ENCODE measurements at places on chromosomes 4 and X. TPM values are rescaled to one million over a fixed set of nuclear protein-coding genes. Genes with fewer than 3 reads are reported as not detected.
A peak's percentile ranks its signal among the peaks of the same experiment; 100 is the strongest.

- no peak for DNase-seq
- H3K27me3 ChIP-seq = no peaks in the 10 kb centered on the region
These were observed 709.3 kb downstream of the PCDH18 start for GRCh38 chr4:136823020-136823419.

- peak; percentile 19 for DNase-seq
- H3K27ac ChIP-seq = no peak overlapping the region
- peaks cover 76% of the 10 kb centered on the region for H3K27me3 ChIP-seq
These were observed 400.2 kb downstream of the MID1IP1 start for GRCh38 chrX:39201305-39201990.

- no peaks in the 10 kb centered on the region for H3K36me3 ChIP-seq
- no peak overlapping the region for H3K4me3 ChIP-seq
- DNase-seq = no peak
- H3K4me1 ChIP-seq = peaks cover 4% of the 10 kb centered on the region
- no peak overlapping the region for H3K27ac ChIP-seq
These were observed 384.0 kb downstream of the CENPC start for GRCh38 chr4:67161311-67161710.

The IL1RAPL1 gene
- total RNA-seq = not detected

The SATL1 gene
- not detected for total RNA-seq

- H3K27me3 ChIP-seq = no peaks in the 10 kb centered on the region
- peaks cover 19% of the 10 kb centered on the region for H3K4me1 ChIP-seq
- peak overlapping the region; percentile 86 for H3K4me3 ChIP-seq
- no peaks in the 10 kb centered on the region for H3K36me3 ChIP-seq
These were observed 181.1 kb downstream of the LARP7 start for GRCh38 chr4:112817933-112818593.

DNA sequence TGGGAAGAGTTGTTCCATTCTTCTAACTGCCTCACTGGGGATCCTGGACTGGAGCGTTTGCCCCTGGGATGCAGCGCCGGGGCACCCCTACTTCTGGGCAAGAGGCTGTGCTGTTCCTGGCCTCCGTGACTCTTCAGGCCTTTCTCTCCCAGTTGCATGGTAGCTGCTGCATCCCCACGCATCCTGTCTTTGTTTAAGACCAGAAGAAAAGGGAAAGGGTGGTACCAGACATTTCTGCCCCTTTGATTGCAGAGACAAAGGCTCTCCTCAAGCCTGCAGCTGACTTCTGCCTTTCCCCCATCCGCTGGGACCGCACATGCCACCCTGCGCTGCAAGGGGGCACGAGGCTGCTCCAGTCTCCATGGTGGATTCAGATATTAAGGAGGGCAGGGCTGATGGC, 70.4 kb downstream of the SHROOM2 start:
- no peaks in the 10 kb centered on the region for H3K27me3 ChIP-seq
- H3K4me3 ChIP-seq = no peak overlapping the region
- no peaks in the 10 kb centered on the region for H3K36me3 ChIP-seq
- H3K27ac ChIP-seq = no peak overlapping the region
- H3K4me1 ChIP-seq = peaks cover 12% of the 10 kb centered on the region
- no peak for DNase-seq

The NXF2 gene
- not detected for total RNA-seq

- H3K4me3 ChIP-seq = no peak overlapping the region
- H3K36me3 ChIP-seq = peaks cover 6% of the 10 kb centered on the region
- H3K27me3 ChIP-seq = no peaks in the 10 kb centered on the region
- no peaks in the 10 kb centered on the region for H3K4me1 ChIP-seq
- peak; percentile 25 for DNase-seq
These were observed 33.4 kb downstream of the FRG1 start for GRCh38 chr4:189974056-189974455.

DNA sequence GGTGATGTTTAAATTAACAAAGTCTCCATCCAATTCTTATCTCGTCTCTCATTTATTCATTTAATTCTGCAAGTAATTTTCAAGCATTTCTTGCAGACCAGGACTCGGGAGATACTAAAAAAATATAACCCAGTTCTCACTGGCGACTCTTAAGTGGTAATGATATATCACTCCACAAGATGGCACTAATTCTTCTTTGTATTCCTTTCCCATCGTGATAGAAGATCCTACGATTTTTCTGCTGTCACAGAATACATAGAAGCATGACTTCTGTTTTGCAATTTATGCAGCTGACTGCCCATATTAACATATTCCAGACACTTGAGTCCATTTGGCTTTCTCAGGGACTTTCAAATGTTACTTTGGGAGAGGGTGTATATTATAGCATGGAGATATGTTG, 64.0 kb upstream of the FGF13 start:
- no peaks in the 10 kb centered on the region for H3K36me3 ChIP-seq
- H3K4me1 ChIP-seq = peaks cover 13% of the 10 kb centered on the region
- peak; percentile 55 for DNase-seq
- H3K27ac ChIP-seq = no peak overlapping the region
- H3K4me3 ChIP-seq = no peak overlapping the region

DNA sequence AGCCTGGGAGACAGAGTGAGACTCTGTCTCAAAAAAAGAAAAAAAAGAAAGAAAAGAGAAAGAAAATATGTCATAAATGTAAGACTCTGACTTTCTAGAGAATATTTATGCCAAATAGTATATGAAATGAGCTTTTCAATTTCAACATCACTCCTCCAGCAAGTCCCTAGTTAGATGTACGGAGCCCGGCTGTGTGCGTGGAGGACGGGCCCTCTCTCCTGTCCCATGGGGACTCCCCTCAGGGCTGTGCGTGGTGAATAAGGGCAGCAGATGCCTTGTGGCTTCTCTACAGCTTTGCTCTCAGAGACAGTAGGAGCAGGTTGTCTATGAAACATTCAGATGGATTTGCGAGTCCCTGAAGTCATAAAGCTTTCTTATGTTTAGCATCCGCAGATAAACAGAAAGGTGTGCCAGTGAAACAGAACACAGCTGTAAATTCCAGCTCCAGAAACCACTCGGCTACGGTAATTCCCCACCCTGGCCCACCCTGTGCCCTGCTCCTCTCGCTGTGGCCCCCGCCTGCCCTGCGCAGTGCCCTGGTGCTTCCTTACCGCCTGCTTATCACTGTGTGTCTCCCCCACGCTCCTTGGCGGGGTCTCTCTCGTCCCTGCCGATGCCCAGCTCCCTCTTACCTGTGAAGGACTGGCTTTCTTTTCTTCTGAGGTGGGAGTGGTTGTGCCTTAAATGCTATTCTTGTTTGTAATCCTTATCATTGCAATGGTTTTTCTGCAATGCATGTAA, 13.9 kb upstream of the HGFAC start:
- H3K36me3 ChIP-seq = peaks cover 33% of the 10 kb centered on the region
- no peaks in the 10 kb centered on the region for H3K27me3 ChIP-seq
- no peak overlapping the region for H3K4me3 ChIP-seq
- H3K4me1 ChIP-seq = no peaks in the 10 kb centered on the region
- DNase-seq = no peak

The BTK gene
- not detected for total RNA-seq

- no peak overlapping the region for H3K4me3 ChIP-seq
- H3K27ac ChIP-seq = no peak overlapping the region
- H3K27me3 ChIP-seq = no peaks in the 10 kb centered on the region
- H3K4me1 ChIP-seq = no peaks in the 10 kb centered on the region
These were observed 221.3 kb downstream of the IDS start for GRCh38 chrX:149283853-149284252.

The SLC16A2 gene
- 13.7 TPM for total RNA-seq

- no peak for DNase-seq
- no peak overlapping the region for H3K27ac ChIP-seq
- no peaks in the 10 kb centered on the region for H3K27me3 ChIP-seq
- no peak overlapping the region for H3K4me3 ChIP-seq
- no peaks in the 10 kb centered on the region for H3K4me1 ChIP-seq
These were observed 127.3 kb downstream of the MAD2L1 start for GRCh38 chr4:119939071-119939995.

The OTC gene
- not detected for total RNA-seq

DNA sequence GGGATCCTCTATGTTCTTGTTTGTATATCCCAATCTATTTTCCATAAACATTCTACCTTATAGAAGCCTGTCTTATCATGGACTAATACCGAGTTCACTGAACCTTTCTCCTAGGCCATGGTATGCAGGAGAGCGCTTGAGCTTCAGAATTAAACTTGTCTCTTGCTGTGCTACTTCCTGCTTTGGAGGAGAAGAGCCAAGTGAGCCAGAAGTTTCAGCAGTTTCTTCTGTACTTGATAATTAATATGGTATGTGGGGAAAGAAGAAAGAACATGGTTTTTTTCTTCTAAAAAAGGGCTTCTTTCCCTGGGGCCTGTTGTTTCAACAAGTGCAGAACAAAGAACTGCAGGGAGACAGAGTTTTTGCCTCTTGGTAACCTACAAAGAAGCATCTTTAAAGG, 172.8 kb downstream of the ATG4A start:
- H3K4me3 ChIP-seq = no peak overlapping the region
- peaks cover 8% of the 10 kb centered on the region for H3K36me3 ChIP-seq
- DNase-seq = no peak
- H3K27ac ChIP-seq = no peak overlapping the region
- H3K27me3 ChIP-seq = peaks cover 35% of the 10 kb centered on the region
- peaks cover 35% of the 10 kb centered on the region for H3K4me1 ChIP-seq

The AWAT2 gene
- not detected for total RNA-seq

The PRRG1 gene
- total RNA-seq = 10.5 TPM

The C4orf50 gene
- total RNA-seq = not detected

The USP17L22 gene
- total RNA-seq = not detected
